NCI-H1436 treated with DMSO at 0.1 percent for 48 hours (cell line): ENCODE measurements at places on chromosomes 2 and 18.

GRCh38 chr2:147649998-147650397 is 194.8 kb upstream of the ACVR2A start:
- no peak for DNase-seq

DNA sequence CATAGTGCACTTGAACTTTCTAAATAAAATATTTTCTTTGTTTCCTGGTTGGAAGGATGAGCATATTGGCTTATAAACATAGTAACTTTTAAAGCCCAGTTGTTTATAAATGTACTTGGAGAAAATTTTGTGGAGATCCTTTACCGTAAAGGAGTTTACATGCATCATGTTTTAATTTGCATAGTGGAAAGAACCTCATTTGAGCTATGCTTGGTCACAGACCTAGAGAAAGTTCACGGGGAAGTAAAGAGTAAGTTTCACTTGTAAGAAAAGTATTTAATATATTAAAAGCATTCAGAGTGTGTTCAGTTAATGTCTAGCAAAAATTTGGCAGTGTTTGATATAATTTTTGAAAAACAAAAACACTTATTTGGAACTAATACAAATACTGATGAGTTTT is 45.3 kb downstream of the PIKFYVE start:
- DNase-seq, result no peak

GRCh38 chr18:62617793-62618591 is 95.2 kb downstream of the ZCCHC2 start:
- no peak for DNase-seq

- DNase-seq, result no peak
Measured at GRCh38 chr2:11459816-11460215, 6.1 kb downstream of the E2F6 start.

GRCh38 chr2:145854039-145854755 is 1334.3 kb upstream of the ZEB2 start:
- no peak for DNase-seq

DNA sequence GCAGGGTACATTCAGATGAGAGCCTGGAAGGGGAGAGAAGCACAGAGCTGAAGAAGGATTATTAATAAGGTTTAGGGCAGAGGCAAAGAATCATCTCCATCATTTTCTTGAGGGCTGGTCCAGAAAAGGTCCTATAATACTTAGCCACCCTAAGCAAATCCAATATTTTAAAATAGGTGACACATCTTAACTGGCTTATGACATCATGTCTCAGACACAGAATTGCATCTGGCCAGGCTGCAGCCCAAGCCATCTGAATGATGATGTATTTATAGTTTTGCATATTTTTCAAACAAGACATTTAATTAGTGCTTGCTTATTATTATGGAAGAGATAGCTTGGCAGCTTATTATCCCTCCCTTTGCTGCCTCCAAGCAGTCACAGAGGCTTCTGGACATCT is 571.3 kb downstream of the SUCLG1 start:
- DNase-seq, result no peak

DNA sequence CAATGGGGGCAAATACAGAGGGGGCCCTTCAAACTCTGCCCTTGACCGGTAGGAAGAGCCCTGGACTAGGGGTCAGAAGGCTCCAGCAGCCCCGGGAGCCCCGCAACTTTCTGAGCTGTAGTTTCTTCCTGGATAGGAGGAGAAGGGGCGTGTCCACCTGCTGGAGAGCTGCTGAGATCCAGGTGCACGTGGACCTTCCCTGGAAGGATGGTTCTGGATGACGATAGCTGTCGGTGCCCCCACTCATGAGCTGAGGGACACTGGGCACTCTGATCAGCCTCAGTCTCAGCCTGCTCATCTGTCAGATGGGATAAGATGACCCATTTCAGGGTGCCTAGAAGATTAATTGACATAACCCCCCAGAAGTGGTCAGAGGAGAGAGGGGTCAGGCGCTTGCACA is 125.2 kb upstream of the HDAC4 start:
- DNase-seq, result no peak
